ENCODE measurements at places on chromosomes 3 and 15. TPM values are rescaled to one million over a fixed set of nuclear protein-coding genes. Genes with fewer than 3 reads are reported as not detected.

PPP1R14D gene
- 0.28 TPM for total RNA-seq

BOC gene
- total RNA-seq: 7.5 TPM

MYL3 gene
- total RNA-seq: not detected

CCR5 gene
- total RNA-seq: not detected

NAALADL2 gene
- 0.18 TPM for total RNA-seq

CFAP91 gene
- 0.27 TPM for total RNA-seq

CDHR4 gene
- 0.30 TPM for total RNA-seq

CD96 gene
- total RNA-seq: not detected

KY gene
- not detected for total RNA-seq

MYRIP gene
- total RNA-seq: not detected

GOLGA6L7 gene
- total RNA-seq: not detected

CADPS gene
- not detected for total RNA-seq
